Placental pericyte (primary cell): ENCODE measurements at places on chromosomes 13 and 19. TPM values are rescaled to one million over a fixed set of nuclear protein-coding genes. Genes with fewer than 3 reads are reported as not detected.

KLHL26 gene
- total RNA-seq: 6.6 and 7.4 TPM in 2 replicates

CYP2A7 gene
- total RNA-seq: not detected in 2 replicates

DACT3 gene
- 4.2 and 8.0 TPM in 2 replicates for total RNA-seq

PRR19 gene
- 0.22 and 0.86 TPM in 2 replicates for total RNA-seq

TMEM238 gene
- total RNA-seq: 1.4 TPM in 1 of 2 replicates, not detected in the other

CADM4 gene
- 0.88 and 2.1 TPM in 2 replicates for total RNA-seq

S1PR4 gene
- total RNA-seq: not detected in 2 replicates

GSK3A gene
- 23.2 and 33.4 TPM in 2 replicates for total RNA-seq

EGLN2 gene
- total RNA-seq: 101 and 103 TPM in 2 replicates
